ENCODE measurements at places on chromosomes 1 and 21. TPM values are rescaled to one million over a fixed set of nuclear protein-coding genes. Genes with fewer than 3 reads are reported as not detected.

Gene URB2
- total RNA-seq: 15.0 TPM

Gene CR1L
- total RNA-seq: not detected

Gene ANKRD45
- not detected for total RNA-seq

Gene BSND
- total RNA-seq: not detected

Gene PADI2
- total RNA-seq: not detected
